ENCODE measurements at places on chromosomes 3 and 15.

- no peak for DNase-seq
These were observed 97.9 kb upstream of the NANOGP8 start for GRCh38 chr15:35182841-35183479.

DNA sequence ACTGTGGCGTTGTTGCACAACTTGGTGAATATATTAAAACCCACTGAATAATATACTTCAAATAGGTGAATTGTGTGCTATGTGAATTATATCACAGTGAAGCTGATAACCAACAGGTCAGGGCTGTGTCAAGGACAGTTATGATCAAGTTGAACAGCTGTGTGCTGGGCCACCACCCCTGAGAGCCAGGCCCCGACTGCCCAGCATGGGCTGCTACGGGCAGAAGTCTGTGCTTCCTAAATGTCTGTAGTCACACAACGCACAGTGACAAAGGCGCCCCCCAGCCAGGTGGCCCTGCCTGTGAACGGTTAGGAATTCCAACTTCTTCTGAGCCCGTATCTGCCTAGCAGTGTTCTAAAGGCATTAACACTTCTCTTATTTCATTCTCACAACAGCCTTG lies 32.8 kb downstream of the TKT start:
- no peak for DNase-seq

DNA sequence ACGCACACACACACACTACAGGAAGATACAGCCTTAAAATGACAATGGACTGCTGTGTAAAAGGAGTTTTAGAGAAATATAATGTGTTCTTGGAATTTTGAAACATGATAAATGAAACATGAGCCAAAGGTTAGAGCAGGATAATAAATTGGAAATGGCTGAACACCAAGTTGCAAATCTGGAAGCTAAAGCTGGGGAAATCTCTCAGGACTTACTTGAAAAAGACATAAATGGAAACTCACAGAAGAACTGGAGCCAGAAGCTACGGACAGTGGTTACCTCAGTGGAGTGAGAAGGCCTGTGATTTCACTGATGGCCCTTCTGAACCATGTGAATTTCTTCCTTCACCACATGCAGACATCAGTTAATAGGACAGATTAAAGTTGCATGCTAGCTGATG lies 37.3 kb upstream of the ATP10A start:
- no peak for DNase-seq

DNA sequence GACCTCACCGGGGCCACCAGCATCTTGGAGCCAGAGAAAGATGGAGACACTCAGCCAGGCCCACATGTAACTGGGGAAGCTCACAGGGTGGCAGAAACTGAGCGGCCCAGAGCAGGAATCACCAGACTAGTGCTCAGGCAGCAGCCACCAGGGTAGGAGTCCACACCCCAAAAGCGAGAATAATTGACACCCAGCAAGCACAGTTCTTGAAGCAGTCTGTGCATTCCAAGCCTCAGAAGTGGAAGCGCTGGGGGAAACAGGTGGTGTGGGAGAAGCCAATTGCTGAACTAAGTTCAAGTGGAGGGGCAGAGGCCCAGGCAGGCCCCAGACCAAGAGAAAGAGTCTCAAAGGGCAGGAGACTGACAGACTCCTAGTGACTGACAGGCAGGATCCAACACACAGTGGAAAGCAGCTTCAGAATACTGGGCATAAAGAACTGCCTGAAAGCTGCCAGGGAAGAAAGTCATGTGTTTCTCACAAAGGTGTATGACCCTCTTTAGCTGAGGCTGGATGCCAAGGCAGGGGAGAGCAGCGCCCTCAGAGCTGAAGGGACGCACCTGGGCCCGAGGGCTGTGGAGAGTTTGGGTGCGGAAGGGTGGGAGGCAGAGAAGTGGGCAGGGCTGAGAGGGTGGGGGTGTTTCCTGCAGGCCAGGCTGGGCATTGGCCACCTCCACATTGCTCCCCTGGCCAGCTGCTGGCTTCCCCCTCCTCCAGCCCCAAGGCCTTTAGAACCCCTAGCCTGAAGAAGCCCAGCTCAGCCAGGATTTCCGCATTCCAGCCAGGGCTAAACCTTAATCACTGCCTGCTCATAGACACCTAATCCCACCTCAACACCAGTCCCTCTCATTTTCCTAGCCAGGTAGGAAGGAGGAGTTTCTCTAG lies 7.7 kb downstream of the NT5DC2 start:
- no peak for DNase-seq

DNA sequence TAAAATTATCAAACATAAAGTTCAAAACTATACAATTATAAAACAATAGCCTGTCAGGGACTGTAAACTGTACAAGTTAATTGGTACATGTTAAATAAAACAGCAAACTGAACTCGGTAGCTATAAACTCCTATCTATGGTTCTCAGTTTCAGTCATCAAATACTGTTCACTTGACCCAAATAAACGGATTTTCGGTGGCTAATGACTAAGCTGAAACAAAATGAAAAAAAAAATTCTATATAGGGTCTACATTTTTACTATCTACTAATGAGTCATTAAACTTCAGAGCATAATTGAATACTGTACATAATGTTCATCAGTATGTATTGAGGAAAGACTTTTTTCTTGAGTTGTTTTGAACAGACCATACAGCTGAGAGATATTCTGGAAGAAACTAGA lies 6.6 kb downstream of the PROK2 start:
- DNase-seq: no peak

DNA sequence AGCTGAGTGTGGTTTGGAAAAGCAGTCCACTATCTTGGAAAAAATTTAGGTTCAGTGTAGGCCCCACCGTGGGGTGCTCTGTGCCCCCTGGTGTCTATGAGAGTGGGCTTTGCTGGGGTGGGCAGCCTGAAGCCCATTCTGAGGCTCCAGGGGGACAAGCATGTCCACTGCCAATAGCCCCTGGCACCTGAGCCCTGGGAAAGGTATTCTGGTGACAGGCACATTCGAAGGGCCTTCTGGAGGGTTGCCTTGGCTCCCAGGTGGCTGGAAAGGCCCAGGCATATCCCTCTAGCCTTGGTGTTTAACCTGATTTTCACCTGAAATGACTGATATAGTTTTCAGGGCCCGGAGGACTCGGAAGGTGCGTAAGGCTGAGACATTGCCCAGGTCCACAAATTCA lies 36.1 kb downstream of the SCN5A start:
- no peak for DNase-seq

DNA sequence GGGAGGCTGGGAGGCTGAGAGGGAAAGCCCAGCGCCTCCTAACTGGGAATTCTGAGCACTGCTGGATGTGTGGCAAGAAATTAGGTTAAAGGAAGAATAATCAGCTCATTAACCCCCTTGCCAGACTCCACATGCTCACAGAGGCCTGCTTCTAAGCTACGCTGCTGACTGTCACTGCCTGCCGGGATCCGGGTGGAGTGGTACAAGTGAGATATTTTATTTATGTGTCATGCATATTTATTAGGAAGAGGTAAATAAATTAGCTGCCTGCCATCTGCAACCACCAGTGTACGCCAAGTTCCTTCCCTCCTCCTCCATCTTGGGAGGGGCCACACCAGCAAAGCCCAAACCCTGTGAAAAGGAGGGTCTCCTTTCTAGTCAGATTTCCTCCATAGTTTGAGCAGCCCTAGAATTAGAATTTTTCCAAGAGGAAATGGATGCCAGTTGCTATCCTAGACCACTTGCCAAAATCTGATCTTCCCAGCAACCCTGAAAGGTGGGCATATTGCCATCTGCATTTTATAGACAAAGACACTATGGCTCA lies 43.5 kb upstream of the GRIP2 start:
- no peak for DNase-seq

- no peak for DNase-seq
These were observed 70.7 kb downstream of the TTBK2 start for GRCh38 chr15:42849836-42850235.

DNA sequence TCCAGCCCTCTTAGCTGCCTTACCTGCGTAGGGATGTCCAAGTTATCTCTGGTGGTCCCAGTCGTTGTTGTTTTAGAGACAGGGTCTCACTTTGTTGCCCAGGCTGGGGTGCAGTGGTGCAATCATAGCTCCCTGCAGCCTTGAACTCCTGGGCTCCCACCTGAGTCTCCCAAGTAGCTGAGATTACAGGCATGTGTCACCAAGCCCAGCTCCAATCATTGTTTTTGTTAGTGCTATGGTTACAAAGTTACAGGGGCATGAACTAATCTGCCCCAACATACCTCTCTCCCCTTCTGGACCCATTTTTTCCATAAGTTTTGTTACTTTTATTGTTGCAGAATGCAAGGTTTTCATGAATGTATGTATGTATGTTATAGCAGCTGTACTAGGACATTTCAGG lies 54.7 kb downstream of the CTDSPL2 start:
- DNase-seq: no peak

DNA sequence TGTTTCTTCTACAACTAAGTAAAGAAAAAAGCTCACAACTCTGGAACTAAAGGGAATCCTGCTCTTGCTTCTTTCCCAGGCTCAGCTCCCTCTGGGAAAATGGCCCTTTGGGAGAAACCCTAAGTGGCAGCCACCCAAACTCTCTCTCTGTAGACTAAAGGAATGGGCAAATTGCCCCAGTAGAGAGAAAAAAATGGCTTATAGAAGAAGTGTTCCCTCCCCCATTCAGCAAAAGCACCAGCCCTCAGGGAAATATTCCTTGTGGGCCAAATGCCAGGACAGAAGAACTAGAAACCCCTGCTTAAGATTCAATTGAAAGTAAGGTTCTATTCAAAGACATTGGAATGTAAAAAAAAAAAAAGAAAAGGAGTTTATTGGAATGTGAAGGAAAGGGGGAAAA lies 603.7 kb upstream of the ALCAM start:
- DNase-seq: no peak

DNA sequence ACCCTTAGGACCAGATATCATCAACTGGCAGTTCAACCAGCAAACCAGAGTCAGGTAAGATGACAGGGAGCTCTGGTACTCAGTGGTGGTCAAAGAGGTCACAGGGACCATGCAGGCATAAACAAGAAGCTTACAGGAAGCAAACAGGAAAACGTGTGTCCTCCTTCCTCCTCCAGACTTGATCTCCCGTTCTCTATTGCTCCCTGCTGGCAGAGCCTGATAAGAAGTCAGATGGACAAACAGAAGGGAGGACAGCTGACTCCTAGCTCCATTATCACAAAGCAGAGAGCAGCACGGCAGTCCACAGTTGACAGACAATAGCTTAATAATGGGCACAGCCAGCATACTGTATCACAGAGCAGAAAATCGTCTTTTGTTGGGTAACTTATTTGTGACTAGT lies 156.5 kb upstream of the SLC2A2 start:
- DNase-seq: peak; percentile 57

GRCh38 chr15:41695750-41696436 lies 35.7 kb downstream of the MGA start:
- DNase-seq: peak; percentile 14

- DNase-seq: no peak
These were observed 67.8 kb upstream of the ICE2 start for GRCh38 chr15:60546744-60547143.

DNA sequence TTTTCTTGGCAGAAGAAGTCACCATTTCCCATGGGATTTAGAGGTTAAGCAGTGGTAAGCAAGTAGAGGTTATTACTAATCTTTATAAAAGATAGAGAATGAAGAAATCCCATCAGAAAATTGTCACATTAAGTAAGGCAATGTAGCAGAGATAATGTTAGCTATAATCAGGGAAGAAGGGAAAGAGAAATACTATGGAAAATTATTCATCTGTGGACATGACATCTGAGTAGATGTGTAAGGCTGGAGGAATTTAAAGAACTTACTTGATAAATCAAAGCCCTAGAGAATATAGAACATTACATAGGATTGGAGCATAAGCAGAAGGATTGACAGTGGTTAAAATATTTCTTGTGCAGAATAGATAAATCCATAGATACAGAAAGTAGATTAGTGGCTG lies 553.1 kb upstream of the CBLB start:
- DNase-seq: no peak

- no peak for DNase-seq
These were observed 216.1 kb upstream of the ROPN1 start for GRCh38 chr3:124207873-124208485.

DNA sequence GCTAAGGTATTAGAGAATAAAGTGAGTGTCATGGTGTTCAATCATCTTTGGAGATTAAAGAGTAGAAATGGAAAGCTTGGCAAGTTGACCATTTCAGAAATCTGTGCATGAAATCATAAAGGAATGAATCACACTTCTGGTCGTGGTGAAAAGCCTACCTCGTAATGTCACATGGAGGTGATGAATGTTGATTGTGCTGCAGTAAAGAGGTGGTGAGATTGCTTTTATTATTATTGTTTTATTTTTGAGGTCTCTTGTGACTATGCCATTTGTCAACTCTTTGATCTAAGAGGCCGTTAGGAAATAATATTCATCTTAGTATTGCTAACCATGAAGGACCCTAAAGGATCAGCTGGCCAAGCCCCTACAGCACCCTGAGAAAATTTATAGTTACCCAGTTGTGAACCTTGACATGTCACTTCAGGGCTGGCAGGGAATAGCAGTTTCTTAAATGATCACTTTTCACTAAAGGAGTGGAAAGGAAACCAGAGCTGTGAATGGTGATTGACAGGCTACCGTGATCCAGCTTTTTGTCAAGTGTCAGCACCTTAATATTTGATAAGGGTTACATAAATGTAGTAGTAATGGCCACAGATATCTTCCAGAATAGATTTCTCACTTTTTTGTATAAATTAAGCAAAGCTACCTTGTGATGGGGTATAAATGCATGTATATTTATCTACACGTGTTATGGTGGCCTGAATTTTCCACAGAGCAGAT lies 203.9 kb downstream of the PTPRG start:
- no peak for DNase-seq

GRCh38 chr3:45084820-45085816 lies 59.0 kb downstream of the CLEC3B start:
- DNase-seq: no peak

DNA sequence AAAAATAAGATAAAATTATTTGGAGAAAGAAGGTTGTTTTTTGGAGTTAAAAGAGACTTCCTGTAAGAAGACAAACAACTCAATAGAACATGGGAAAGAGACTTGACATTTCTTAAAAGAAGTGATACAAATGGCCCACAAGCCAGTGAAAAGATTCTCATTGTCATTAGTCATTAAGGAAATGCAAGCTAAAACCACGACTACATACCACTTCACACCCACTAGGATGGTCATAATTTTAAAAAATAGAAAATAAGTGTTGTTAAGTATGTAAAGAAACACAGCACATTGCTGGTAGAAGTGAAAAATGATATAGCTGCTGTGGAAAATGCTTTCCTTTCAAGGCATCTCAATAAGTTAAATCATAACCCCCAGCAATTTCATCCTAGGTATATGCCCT lies 44.4 kb upstream of the GK5 start:
- DNase-seq: no peak

DNA sequence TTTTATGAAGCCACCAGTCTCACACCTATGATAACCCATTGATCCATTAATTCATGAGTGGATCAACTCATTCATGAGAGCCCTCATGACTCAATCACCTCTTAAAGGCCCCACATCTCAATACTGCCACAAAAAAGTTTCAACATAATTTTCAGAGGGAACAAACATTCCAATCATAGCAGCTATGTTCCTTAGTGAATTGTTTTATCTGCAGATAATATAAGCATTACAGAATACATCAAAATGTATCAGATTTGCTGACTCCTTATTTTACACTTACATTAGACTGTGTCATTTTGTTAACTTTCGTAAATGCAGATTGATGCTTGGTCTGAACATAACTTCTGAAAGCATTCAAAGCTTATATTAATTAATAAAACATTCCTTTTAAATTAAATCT lies 155.3 kb upstream of the MBNL1 start:
- no peak for DNase-seq

GRCh38 chr3:39744746-39745145 lies 64.7 kb upstream of the MYRIP start:
- peak; percentile 10 for DNase-seq

GRCh38 chr3:49401766-49402165 lies 10.0 kb downstream of the RHOA start:
- DNase-seq: no peak

GRCh38 chr3:38479431-38480092 lies 16.6 kb upstream of the EXOG start:
- peak; percentile 53 for DNase-seq

Measured in DMS53 (cell line).